Activated T-helper 1 cell treated with anti-CD3 and anti-CD28 coated beads, Interleukin-2, amount 50 U/mL, for 16 hours (primary cell): ENCODE measurements at places on chromosomes 7 and 10.

DNA sequence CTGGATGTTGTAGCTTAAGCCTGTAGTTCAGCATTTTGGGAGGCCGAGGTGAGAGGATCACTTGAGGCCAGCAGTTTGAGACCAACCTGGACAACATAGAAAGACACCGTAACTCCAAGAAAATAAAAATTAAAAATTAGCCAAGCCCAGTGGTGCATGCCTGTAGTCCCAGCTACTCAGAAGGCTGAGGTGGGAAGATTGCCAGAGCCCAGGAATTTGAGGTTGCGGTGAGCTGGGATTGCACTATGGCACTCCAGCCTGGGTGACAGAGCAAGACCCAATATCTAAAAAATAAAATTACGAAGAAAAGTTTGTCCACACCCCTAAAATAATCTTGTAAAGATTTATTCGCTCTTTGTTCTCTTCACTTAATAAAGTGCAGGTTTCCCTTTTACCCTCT is 951.0 kb downstream of the TYW1 start:
- DNase-seq, result no peak

DNA sequence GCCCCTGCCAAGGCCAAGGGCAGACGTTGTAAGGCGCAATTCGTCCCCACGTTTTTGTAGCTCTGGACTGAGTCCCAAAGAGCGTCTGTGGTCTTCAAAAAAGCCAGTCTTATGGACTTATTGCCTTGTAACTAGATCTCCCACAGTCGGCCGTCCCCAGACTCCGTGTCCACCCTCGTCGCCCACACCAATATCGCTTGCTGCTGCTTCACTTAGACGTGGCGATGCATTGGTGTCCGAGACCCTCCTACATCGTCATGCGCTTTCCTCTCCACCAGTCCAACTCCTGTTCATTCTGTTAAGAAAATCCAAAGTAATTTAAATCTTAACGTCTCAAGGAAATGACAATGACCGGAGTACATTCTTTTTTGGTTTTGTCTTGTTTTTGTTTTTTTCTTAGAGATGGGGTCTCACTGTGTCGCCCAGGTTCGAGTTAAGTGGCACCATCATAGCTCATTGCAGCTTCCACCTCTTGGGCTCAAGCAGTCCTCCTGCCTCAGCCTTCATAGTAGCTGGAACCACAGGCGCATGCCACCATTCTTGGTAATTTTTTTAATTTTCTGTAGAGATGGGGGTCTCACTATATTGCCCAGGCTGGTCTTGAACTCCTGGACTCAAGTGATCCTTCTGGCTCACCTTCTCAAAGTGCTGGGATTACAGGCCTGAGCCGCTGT is 851 bp downstream of the KIFBP start:
- DNase-seq, result no peak

GRCh38 chr7:93728292-93728691 is 153.8 kb upstream of the CALCR start:
- no peak for DNase-seq

GRCh38 chr10:30176776-30177533 is 117.6 kb upstream of the JCAD start:
- no peak for DNase-seq

DNA sequence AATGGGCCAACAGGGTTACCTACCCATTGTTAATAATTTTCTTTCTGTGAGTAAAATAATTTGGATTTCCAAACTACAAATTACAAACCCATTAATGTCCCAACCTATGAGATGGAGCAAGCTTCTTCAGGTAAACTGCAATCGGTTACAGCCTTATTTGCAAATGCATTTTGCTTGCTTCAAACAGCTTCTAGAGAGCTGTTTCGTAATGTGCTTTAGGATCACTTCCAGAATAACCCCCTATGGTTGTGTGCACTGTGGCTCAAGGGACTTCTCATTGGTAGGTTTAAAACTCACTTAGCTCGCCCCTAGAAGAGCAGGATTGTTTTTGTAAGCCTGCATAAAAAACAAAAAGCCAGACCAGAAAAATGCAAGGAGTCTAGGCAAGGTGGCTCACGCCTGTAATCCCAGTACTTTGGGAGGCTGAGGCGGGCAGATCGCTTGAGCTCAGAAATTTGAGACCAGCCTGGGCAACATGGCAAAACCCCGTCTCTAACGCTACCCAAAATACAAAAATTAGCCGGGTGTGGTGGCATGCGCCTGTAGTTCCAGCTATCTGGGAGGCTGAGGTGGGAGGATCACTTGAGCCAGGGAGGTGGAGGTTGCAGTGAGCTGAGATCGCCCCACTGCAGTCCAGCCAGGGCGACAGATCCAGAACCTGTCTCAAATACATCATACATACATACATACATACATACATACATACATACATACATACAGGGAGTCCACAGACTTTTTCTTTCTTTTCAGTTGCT is 3.3 kb upstream of the MAP3K8 start:
- DNase-seq, result no peak

GRCh38 chr7:107047902-107048782 is 3.6 kb downstream of the PRKAR2B start:
- DNase-seq, result no peak

- DNase-seq, result no peak
These were observed 53.6 kb downstream of the DAGLB start for GRCh38 chr7:6394114-6394513.

- DNase-seq, result no peak
These were observed 140.5 kb downstream of the HBP1 start for GRCh38 chr7:107309296-107309695.

DNA sequence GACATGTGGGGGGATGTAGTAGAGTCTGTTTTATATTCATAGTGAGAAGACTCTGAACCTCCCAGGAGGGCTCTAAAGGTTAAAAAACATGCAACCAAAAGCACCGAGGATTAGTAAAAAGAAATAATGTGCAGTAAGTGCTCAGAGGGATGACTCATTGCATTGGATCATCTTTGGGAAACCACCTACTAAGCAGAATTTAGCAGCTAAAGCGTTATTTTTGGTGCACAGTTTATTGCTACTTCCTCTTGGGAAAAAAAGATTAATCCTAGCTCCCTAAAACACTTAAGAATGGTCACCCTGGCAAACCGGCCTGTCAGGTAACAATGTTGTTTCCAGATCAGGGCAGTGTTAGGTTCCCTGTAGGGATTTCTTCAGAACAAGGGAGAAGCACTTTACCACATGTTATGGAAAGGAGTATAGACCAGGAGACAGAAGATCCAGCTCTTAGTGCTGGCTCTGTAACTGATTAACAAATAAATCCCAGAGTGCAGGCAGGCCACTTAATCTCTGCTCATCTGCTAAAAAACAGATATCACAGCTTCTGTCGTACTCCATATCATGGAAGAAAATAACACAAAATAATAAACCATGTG is 44.8 kb upstream of the FAM133B start:
- DNase-seq, result no peak
